ENCODE measurements at places on chromosomes 6 and 20.

DNA sequence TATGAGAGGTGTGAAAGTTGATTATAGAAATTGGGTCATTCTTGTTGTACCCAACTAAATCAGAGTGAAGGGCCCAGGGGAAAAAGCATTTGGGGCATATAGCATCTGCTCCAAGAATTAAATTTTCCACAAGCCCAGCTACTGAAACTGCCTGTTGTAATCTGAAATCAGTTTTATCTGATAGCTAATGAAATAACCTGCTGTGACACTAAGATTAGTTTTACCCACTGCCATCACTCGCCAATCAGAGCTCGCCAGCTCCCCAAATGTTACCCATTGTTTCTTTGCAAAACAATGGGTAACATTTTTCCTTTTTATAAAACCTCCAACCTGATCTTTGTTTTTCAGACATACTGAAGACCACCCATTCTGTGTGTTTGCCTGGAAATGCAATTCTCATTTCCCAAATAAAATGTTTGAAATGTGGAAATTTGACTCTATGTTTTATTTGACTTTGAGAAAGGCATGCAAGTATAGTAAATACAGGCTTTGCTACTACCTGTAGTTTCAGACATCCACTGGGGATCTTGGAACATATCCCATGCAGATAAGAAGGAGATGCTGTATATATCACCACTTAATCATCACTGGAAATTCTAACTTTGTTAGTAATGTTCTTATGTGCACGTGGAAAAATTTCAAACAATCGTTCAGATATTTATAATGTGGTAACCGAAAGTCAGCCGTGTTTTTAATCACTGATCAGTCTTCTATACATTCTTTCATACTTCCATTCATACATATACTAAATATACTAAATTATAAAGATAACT, 6.3 kb upstream of the AHI1 start:
- no peak for DNase-seq

DNA sequence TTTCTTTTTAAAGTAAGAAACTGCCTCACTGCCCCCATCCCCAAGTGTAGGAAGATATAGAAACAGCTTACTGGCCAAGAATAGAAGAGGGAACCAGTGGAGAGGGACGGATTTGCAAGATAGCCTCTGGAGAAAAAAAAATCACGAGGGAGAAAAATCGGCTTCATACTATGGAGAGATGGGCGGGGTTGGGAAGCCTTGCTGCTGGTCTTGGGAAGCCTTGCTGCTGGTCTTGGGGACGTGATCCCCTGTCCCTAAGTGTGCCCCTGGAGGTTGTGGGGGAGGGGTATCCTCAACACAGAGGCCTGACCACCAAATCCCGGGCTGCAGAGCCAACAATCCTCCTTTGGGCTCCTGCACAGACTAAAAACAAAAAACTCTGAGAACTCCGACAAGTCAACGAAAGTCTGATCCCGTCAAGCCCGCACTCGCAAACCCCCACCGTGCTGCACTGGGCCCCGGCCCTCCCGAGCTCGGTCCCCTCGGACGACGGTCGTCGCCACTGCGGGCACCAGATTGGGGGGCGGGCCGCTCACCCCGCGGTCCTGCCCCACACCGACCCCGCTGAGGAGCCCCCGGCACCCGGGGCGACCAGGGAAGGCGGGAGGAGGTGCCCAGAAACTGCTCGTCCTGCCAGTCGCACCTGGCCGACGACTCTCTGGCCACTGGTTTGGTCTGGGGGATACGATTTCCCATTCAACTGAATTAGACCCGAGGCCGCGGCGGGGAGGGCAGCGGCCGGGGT, 750 bp downstream of the MAP7 start:
- DNase-seq: no peak

DNA sequence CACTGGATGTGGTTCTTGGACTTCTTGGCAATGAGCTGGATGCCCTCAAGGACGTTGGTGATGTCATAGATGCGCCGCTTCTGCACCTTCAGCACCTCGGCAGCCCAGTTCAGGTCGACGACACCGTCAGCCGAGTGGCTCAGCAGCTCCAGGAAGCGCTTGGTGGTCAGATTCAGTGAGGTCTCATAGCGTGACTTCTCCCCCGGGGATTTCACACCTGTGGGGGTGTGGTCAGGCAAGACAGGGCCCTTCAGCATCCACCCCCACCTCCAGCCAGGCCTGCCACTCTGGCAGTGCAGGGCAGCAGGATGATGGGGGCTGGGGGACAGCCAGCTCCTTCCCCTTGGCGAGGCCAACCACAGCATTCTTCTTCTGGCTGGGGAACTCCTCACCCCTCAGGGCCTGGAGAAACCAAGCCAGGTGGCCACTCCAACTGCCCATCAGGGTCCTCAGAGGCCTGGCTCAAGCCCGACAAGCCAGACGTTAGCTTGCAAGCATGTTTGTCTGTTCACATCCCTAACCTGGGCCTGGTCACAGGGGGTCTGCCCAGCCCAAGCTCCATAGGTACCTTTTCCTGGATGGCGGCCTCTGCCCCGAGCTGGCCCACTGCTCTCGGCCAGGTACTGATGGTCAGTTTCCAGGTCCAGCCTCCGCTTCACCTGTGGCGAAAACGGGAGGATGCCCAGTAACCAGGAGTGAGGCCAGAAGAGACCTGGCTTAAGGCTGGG, 5.7 kb upstream of the NECAB3 start:
- peak; percentile 69 for DNase-seq

- DNase-seq: no peak
These were observed 533.9 kb downstream of the TFAP2B start for GRCh38 chr6:51352506-51353029.

GRCh38 chr20:39253051-39253755, 291.1 kb downstream of the DHX35 start:
- no peak for DNase-seq

DNA sequence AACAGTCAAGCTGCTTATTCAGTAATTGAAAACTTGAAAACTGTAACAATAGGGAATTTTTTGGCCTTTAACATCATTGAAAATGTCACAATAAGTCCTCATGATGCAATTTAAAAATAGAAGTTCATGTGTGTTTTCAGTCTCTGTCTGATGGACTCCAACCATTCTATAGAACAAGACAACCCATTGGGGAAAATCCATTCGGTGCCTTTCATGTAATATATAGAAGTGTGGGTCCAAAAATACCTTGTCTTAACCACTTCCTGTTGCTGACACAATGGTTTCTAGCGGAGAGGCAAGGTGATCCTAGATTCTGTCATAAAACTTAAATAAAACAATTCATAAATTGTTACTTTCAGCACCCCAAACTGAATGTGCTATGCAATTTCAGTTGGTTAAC, 1131.3 kb upstream of the MAP3K7 start:
- no peak for DNase-seq

DNA sequence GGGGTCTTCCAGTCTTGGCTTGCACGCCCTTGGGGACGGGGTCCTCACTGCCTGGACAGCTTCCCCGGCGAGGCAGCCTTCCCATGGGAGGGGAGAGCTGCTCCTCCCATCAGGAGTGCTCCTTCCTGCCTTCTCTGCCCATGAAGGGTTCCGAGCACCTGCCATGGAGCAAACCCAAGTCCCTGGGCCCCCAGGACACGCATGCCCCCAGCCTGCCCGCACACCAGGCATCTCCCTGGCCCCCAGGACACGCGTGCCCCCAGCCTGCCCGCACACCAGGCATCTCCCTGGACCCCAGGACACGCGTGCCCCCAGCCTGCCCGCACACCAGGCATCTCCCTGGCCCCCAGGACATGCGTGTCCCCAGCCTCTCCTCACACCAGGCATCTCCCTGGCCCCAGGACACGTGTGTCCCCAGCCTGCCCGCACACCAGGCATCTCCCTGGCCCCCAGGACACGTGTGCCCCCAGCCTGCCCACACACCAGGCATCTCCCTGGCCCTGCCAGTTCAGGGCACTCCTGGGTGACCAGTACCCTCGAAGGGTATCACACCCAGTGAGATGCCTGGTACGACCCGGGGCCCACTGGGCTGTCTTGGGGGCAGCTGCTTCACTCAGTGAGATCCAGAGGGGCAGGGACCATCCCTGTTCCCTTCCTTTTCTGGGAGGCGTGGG, 21.7 kb downstream of the COL20A1 start:
- DNase-seq: no peak

DNA sequence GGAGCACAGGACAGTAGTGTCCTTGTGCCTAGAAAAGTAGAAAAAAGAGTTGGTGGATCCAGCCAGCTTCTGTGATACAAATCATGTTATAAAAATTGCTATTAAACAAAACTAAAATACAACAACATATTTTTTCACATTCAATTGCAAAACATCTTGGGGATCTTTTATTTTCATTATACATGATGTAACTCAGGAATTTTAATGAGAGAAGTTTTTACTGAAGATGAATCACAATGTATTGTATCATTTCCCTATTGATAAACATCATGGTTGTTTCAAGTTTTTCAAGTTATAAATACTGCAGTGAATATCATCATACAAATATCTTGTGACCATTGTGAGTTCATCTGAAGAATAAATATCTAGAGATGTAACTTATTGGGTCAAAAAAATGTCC, 608.0 kb downstream of the PHF3 start:
- no peak for DNase-seq

Measured in CD4-positive, alpha-beta T cell treated with Interleukin-21 for 1 hour (primary cell).